Activated CD8-positive, alpha-beta memory T cell treated with anti-CD3 and anti-CD28 coated beads for 1 hour (primary cell): ENCODE measurements at places on chromosomes 11 and 22.

GRCh38 chr11:65786008-65786785 is 666 bp upstream of the OVOL1 start:
- DNase-seq = no peak

DNA sequence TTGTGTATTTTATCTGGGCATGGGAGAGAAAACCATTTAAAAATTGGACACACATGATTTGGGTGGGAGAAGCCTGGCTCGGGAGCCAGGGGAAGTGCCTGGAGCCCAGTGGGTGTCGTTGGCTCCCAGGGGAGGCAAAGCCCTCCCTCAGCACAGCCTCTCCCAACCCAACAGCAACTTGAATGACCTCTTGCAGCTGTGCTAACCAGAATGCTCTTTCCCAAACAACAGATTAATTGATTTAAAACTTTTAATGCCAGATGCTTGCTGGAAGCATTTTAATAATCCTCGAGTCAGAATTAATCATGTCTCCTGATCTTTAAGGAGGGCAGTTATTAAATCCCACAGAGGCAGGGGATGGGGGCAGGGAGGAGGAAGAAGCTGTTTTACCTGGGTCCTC is 401.6 kb downstream of the BUD13 start:
- no peak for DNase-seq

GRCh38 chr11:17405232-17406005 is 17.0 kb upstream of the KCNJ11 start:
- DNase-seq = no peak

DNA sequence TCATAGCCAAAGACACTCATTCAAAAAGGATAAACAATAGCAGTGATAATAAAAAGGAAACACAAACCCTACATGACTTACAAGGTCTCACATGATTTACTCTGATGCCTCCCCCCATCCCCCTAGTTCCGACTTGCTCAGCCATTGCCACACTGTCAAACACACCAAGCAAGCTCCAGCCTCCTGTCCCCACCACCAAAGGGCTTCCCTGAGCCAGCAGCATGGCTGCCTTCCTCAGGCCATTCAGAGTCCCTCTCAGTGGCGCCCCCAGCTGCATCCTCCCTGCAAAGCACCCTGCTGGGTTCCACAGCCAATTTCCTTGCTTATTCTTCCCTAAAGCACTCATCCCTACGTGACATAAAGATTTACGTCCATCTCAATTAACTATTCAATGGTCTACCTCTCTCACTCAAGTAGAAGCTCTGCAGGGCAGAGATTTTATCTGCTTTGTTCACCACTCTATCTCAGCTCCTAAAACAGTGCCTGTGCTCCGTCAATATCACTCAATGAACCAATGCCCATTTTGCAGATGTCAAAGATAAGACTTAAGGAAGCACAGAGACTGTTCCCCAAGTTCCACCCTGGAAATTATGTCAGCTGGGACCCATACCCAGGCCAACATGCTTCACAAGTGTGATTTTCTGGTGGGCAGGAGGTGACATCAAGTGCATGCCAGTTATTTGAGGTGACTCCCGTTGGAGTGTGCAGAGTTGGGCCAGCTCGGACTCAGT is 106.9 kb downstream of the SYN3 start:
- DNase-seq = no peak

- DNase-seq = no peak
These were observed 154.6 kb downstream of the MAML2 start for GRCh38 chr11:96188243-96189006.

- DNase-seq = no peak
These were observed 533.0 kb downstream of the KCNA4 start for GRCh38 chr11:29483831-29484230.

GRCh38 chr11:77654770-77655434 is 17.3 kb upstream of the CLNS1A start:
- no peak for DNase-seq

DNA sequence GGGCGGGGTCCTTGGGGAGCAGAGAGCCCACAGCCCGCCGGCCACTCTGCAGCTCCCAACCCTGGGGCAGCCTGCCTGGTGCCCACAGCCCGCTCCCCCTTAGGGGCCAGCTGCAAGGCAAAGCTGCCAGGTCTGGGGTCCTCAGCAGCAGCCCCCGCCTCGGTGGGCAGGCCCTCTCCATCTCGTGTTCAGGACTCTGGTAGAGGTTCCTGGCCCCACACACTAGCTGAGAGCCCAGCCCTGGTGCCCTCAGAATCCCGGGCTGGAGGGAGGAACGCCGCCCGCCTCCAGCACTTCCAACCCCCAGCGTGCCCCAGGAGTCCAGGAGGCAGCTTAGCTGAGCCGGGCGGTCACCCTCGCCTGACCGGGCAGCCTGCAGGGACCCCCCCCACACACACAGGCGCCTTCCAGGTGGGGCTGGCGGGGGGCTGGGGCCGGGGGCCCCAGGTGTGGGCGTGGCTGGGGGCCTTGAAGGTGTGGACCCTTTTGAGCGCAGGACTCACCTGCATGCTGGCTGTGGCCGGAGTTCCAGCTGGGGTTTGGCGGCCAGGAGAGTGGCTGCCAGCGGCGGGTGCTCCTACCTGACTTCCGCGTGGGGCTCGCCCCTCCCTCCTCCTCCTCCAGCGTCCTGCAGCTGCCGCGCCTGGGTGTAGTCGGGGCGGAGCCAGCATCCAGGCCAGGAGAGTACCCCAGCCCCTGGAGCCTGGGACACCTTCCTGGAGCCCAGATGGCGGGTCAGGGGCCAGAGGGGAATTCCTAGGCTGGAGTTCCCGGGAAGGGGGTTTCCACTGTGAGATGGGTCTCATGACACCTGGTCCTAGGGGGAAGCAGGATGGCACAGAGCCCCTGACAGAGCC is at the start of gene ANO9:
Gene ANO9 (minus strand): TSS at position 594 of the 857 bp plus-strand sequence. CDS start 85 bp downstream, at position 509.
- DNase-seq = peak; percentile 41

- no peak for DNase-seq
These were observed 149.1 kb upstream of the RASSF10 start for GRCh38 chr11:12859872-12860657.

- no peak for DNase-seq
These were observed 93.6 kb downstream of the MTNR1B start for GRCh38 chr11:93063086-93063485.

- DNase-seq = no peak
These were observed 637.2 kb downstream of the ETS1 start for GRCh38 chr11:127950162-127950561.
